ENCODE measurements at places on chromosomes 5 and 9.

GRCh38 chr5:31244921-31245320 is 51.4 kb downstream of the CDH6 start:
- no peak for DNase-seq

DNA sequence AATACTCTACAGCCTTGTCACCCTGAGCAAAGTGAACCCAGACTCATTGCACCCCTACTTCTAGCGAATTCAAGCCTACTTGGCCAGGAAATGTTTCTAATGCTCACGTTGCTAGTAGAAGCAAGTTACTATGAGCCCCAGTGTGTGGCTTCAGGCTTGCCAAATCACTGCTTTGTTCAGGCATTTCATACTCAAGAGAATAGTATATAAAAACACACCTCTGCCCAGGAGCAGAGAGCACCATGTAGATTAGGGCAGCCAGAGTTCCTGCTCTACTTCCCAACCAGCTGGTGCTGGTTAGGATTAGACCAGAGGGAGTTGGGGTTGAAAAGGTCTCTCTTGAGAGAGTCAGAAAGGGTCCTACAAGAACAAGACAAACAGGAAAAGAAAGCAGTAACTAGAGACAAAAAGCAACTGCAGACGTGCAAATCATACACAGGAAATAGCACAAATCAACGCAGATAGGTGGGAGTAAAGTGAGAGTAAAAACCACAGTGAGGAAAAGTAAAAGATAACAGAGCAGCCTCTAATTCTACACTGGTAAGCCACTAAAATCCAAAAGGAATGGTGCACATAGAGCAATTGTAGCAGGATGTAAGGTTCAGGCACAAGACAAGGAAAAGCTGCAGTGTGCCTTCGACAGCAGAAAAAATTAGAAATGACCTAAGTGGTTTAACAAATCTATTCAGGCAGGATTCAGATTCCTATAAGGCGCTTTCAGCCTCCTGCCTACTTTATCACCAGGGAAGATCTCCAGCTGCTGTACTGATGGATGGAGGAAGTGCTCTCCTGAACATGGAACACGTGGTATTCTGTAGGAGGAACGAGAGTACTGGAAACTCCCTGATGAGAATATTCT is 49.6 kb upstream of the KIF2A start:
- DNase-seq = no peak

GRCh38 chr9:97517331-97518089 is 16.0 kb downstream of the TMOD1 start:
- DNase-seq = no peak

DNA sequence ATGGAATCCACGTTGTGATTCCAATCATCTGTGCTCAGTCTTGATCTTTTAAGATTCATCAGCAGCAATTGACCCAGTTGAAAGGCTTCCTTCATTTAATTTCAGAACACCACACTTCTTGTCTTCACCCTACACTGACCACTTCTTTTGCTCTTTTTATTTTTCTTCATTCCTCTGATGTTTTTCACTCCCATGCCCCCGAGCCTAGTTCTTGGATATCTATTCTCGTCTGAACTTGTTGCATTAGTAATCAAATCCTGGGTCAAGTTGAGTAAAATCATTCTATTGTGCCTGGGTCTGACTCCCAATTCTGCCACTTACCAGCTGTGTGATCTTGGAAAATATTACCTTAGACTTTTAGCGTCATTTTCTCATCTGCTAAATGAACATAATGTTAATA is 356.5 kb downstream of the CDH12 start:
- DNase-seq = no peak

DNA sequence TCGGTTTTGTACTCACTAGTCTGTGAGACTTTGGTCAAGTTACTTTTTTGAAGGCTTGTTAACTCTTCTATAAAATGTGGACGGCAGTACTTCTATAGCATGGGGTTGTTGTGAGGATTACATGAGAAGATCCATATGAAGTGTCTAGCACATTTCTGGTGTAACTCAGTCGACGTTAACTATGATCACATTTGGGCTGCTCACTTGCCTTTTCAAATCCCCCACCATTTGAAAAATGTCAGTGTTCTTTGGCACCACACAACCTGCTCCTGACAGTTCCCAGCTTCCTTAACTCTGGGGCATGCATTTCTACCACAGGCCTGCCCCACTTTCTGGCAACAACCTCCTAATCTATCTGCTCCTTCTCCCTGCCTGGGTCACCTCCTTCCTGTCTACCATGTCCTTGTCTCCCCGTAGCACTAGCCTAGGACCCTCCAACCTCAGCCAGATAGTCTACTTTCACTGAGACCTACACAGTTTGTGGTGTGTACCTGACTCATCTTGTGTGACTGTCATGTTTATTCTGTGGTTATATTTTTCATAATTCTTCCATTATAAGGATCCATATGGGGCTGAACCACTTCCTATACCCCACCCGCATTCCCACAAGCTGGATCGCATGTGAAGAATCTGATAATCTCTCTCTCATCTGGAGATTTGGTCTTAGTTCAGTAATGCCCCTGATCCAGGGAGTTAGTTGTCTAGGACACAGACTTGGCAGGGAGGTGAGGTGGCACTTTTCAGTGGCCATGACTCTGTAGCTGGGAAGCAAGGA is 30.2 kb upstream of the BASP1 start:
- no peak for DNase-seq

DNA sequence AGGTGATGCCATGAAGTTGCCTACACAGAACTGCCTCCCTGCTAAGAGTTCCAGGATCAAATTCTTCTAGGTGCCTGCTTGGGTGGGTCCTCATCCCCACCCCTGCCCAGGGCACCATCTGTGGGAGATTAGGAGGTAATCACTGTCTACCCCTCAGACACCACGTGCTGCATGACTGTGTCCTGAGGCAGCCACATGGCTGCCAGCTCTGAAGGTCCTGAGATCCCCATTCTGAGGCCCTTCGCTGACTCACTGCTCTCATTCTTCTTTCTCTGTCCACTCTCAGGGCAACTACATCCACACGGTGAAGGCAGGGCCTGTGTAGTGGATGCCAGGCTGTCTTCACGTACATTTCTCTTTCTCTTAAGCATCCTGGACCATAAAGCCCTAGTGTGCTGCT is 222.9 kb upstream of the ANKRD55 start:
- no peak for DNase-seq

- DNase-seq = no peak
These were observed 30.8 kb downstream of the GALNT12 start for GRCh38 chr9:98838155-98838867.

DNA sequence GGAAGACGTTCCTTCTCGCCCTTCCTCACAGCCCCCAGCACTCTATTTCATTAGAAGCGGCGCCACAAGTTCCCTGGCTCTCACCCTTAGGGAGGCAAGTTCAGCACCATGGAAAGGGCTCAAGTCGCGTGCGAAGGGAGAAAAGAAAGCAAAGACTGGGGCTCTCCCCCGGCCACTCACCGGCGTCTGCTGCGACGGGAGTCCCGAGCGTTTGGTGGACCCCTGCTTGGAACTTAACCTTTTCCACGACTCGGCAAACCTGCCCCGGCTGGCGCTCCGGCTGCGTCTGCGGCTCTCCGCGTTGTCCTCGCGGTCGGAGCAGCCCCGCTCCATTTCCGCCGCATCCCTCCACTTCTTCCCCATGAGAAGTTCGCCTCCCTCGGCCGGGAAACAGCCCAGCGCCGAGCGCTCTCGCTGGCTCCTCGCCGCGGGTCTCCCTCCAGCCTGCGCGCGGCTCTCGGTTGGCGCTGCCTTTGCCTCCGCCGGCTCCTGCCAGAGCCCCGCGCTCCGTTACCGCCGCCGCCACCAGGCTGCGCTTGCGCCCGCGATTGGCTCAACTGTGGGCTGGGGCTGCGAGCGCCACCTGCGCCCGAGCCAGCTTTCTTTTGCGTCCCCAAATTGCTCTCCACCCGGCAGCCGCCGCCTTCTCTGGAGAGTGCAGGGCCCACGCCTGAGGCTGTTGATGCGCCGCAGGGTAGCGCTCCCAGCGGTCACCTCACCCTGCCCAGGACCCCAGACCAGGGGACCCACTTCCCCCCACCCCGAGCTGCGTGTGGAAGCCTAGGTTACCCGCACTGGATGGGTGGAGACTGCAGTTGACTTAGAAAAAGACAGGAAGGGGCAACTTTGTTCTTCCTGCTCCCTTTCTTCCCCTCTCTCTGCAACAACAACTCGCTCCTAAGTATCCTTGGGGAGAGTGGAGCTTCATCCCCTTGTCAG is 321.6 kb downstream of the CEMIP2 start:
- peak; percentile 89 for DNase-seq

- no peak for DNase-seq
These were observed 349.6 kb downstream of the SLIT3 start for GRCh38 chr5:168951356-168951755.

Data from ecto neural progenitor cell (in vitro differentiated cells).